ENCODE measurements at places on chromosomes 11 and 22. TPM values are rescaled to one million over a fixed set of nuclear protein-coding genes. Genes with fewer than 3 reads are reported as not detected.

FAM180B gene
- 0.07 TPM for polyA plus RNA-seq

NRXN2 gene
- polyA plus RNA-seq, result 0.17 TPM

MFRP gene
- polyA plus RNA-seq, result not detected

SMC1B gene
- polyA plus RNA-seq, result 0.03 TPM

HORMAD2 gene
- polyA plus RNA-seq, result not detected

CHEK2 gene
- polyA plus RNA-seq, result 14.7 TPM

WBP2NL gene
- polyA plus RNA-seq, result 0.08 TPM

PTPN5 gene
- not detected for polyA plus RNA-seq

CAPN5 gene
- 9.4 TPM for polyA plus RNA-seq

LTBP3 gene
- 134 TPM for polyA plus RNA-seq

TOMM22 gene
- polyA plus RNA-seq, result 69.2 TPM

NUP98 gene
- polyA plus RNA-seq, result 53.0 TPM

P2RY2 gene
- 6.1 TPM for polyA plus RNA-seq

PRODH gene
- polyA plus RNA-seq, result 1.5 TPM

MOGAT2 gene
- not detected for polyA plus RNA-seq

PRG3 gene
- not detected for polyA plus RNA-seq

ANO1 gene
- polyA plus RNA-seq, result 0.27 TPM

ATG2A gene
- polyA plus RNA-seq, result 10.7 TPM

C11orf87 gene
- not detected for polyA plus RNA-seq

MOV10L1 gene
- 0.30 TPM for polyA plus RNA-seq

FXYD6 gene
- polyA plus RNA-seq, result 0.26 TPM

PATE2 gene
- not detected for polyA plus RNA-seq

JHY gene
- polyA plus RNA-seq, result 3.4 TPM

MS4A4A gene
- not detected for polyA plus RNA-seq

BAIAP2L2 gene
- 4.3 TPM for polyA plus RNA-seq

TMA7B gene
- polyA plus RNA-seq, result not detected

PRRG4 gene
- polyA plus RNA-seq, result 0.72 TPM

OR10D3 gene
- not detected for polyA plus RNA-seq

OR8J1 gene
- polyA plus RNA-seq, result not detected

FUT4 gene
- 1.6 TPM for polyA plus RNA-seq

ZNF214 gene
- polyA plus RNA-seq, result 0.70 TPM

MYO18B gene
- polyA plus RNA-seq, result 0.01 TPM

CPSF7 gene
- polyA plus RNA-seq, result 62.9 TPM

MUC6 gene
- not detected for polyA plus RNA-seq

OR51B4 gene
- polyA plus RNA-seq, result not detected
